ENCODE measurements at places on chromosomes 16 and 17.

DNA sequence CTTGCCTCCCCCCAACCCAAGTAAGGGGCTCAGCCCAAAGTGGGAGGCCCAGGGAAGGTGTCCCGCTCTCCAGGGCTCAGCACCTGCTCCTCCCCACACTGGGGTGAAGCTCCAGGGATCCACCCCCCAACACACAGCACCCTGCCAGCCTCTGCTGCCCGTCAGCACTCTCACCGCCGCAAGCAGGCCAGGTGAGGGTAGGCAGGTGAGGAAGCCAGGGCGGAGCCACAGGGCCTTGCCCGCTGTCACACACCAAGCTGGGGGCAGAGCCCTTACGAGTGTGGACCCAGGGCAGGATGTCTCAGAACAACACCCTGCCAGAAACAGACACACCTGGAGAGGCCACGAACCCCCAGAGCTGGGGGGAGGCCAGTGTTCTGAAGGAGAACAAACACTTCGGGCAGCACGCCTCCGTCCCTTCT, 19.5 kb downstream of the PLLP start:
- no peak for DNase-seq

- DNase-seq = no peak
Measured at GRCh38 chr16:76035689-76036088, 241.5 kb upstream of the CNTNAP4 start.

DNA sequence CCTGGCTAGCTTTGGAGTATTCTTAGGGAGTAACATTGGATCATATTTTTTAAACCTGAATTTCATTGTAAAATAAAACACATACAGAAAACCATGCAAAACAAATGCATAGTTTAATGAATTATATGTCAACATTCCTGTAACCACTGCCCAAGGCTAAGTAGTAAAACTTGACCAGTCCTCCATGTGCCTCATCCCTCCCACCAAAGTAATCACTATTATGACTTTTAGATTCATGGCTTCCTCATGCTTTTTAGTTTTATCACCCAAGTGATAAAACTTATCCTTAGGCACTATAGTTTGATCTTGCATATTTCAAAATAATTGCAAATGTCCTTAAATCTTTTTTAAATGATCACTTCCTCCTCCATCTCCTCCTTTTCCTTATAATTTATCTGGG, 20.4 kb downstream of the PRKCA start:
- no peak for DNase-seq

DNA sequence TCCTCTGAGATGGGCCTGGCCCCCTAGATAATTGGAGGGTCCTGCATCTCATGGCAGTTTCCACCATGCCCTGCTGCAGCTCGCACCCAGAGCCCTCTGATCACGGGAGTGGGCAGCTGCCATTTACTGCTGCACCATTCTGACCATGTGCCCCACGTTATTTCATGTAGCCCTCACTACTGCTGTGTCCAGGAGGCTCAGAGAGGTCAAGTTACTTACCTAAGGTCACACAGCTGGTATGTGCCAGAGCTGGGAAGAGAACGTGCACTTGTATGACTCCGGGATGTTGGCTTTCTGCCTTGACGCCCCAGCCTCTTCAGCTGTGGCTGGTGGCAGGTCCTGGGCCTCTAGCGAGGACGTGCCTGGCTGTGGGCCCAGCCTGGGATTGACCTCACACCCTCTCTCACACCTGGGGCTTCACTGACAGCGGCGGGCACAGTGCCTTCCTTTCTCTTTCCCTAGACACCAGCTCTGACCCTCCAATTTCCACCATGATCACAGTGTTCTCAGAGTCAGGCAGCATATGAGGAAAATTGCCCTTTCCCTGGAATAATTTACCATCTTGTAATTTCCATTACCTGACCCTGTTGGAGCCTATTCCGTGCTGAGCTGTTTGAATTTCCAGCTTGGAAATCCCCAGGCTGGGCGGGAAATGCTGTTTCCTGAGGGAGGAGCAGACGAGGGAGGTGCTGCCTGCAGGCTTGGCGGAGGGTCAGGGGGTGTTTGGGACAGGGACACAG, 18.5 kb upstream of the DOC2B start:
- peak; percentile 42 for DNase-seq

- DNase-seq = no peak
Measured at GRCh38 chr17:78043031-78043430, 84.5 kb downstream of the TNRC6C start.

DNA sequence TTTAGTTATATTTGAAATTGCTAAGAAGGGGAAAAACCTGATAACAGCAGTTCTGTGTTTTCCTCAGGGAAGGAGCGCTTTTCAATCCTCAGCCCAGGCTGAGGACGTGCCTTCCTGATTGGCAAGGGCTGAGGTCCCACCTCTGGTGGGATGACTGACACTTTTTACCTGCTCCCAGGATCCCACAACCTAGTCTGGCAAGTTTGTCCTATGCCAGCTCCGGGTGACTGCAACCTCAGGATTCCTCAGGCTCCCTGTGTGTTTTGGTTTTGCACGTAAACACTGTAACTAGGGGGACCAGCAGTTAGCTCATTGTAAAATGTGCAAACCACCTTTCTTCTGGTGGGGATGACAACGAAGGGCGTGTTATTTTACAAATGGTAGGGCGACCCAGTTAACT, 7.5 kb downstream of the MARCHF10 start:
- DNase-seq = no peak

Data from H1 (cell line).